GM20000 (cell line): ENCODE measurements at places on chromosomes 1 and 21.

- no peak for DNase-seq
Measured at GRCh38 chr1:244369256-244370057, 82.3 kb downstream of the ADSS2 start.

- DNase-seq = peak; percentile 76
Measured at GRCh38 chr1:206982216-206982615, 12.0 kb upstream of the FCAMR start.

- no peak for DNase-seq
Measured at GRCh38 chr1:162011337-162012012, 12.2 kb downstream of the OLFML2B start.

DNA sequence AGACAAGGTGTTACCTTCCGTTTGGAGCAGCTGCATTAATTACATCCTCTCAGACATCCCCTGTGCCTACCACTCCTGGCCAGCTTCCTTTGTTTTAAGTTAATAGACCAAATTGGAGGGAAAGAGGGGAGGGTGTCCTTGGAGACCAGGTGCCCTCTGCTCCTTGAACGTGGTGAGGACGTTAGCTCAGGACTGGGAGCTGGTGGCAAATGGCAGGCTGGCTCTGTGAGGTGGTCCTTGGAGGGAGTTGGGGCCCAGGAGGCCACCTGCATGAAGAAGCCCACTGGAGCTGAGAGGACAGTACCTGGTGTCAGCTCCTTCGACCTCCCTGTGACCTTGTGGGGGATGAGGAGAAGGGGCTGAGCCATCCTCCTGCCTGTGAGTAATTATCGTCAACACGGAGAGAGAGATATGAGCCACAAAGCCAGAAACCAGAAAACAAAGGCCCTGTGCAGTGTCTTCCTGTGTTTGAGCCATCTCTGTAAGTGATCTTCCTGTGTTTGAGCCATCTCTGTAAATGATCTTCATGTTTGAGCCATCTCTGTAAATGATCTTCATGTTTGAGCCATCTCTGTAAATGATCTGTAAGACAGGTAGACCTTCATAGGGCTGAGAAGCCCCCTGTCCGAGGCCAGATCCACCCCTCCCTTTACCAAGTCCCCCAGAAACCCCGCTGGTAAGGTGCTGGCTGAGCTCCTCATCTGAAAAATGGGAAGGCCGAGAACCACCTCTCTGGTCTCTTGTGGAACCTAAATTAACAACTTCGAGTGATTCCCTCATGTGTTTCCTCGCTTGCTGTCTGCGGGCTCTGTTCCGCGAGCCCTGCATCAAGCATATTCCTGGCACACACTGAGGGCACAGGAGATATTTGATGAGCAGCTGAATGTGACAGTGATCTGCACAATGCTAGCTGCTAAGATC lies 126.0 kb downstream of the CAMTA1 start:
- no peak for DNase-seq

- DNase-seq = no peak
Measured at GRCh38 chr1:54259546-54260140, 59.7 kb downstream of the MRPL37 start.

DNA sequence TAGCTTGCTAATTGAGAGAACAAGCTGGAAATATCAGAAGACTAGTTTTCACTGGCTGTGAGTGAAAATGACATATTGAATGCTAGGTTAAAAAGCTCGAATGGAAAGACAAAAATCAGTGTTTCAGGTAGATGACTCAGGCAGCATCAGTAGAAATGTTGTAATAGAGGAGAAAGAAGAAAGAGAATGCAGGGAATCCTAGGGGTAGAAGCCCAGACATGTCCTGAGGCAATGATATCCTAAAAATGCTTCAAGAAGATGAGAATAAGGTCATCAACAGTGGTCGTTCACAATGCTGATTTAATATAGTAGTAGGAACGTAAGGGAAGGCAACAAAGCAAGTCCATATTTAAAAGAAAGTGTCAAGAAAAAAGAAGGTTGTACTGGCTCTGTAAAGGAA lies 96.7 kb upstream of the HP1BP3 start:
- no peak for DNase-seq

GRCh38 chr1:32877211-32878110 lies 6.7 kb upstream of the FNDC5 start:
- no peak for DNase-seq

DNA sequence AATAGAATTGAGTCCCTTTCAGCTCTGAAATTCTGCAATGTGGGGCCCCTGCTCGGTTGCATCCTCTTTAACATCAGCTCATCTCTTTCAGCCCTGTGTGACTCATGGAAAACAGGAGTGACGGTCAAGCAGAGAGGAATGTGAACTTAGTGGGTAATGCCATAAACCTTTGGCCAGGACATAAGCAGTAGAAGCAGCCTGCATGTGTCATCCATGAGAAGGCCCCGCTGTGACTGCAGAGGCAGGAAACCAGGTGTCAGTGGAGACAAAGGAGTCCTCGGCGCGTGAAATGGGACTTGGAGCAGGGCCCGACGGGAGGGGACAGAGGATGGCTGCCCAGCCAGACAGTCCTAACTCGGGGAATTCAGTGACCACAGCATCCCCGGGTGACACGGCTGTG lies 21.1 kb upstream of the EPHB2 start:
- DNase-seq = no peak

DNA sequence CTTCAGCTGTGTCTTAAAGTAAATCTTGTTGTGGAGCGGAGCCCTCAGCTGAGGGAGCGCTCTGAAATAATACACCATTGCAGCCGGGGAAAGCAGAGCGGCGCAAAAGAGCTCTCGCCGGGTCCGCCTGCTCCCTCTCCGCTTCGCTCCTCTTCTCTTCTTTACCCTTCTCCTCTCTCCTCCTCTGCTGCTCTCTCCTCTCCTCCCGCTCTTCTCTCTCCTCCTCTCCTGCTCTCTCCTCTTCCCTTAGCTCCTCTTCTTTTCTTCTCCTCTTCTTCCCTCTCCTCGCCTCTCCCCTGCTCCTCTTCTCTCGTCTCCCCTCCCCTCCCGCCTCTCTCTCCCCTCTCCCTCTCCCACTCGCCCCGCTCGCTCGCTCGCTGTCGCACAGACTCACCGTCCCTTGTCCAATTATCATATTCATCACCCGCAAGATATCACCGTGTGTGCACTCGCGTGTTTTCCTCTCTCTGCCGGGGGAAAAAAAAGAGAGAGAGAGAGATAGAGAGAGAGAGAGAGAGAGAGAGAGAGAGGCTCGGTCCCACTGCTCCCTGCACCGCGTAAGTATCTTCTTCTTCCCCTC lies at the start of gene PROX1:
Gene PROX1, plus strand, starts transcription at position 47 of the 580 bp plus-strand sequence. CDS start 8,563 bp downstream, outside the sequence.
- DNase-seq = peak; percentile 73

DNA sequence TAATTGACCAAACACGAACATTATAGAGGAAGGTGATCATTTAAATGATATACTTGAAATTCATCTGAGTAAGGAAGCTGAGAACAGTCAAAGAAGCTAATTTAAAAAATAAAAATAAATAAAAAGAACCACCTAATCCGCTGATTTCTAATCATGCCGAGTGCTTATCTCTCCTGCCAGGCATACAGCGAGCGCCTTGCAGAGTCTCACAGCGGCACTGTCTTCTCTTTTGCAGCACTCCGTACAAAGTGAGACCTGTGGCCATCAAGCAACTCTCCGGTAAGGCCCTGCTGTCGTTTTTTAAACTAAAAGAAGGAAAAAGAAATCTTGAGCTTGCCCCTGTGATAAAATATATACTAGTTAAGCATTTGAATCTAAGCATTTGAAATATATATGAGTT lies 45.3 kb downstream of the PDE9A start:
- no peak for DNase-seq

DNA sequence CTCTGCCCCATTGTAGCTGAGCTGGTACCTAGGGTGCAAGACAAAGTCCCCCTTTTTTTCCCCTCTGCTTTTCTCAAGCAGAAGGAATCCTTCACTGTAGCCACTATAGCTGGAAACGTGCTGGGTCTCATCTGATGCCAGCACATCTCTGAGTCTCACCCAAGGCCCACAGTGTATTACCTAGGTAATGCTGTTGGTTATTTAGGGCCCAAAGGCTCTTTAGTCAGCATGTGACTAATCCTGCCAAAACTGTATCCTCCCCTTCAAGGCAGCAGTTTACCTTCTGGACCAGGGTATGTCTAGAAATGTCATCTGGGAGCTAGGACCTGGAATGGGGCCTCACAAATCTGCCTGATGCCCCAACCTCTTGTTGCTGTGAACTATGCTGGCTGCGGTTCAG lies 423.4 kb downstream of the NUF2 start:
- no peak for DNase-seq

GRCh38 chr1:205444931-205445645 lies 10.8 kb downstream of the BLACAT1 start:
- no peak for DNase-seq

DNA sequence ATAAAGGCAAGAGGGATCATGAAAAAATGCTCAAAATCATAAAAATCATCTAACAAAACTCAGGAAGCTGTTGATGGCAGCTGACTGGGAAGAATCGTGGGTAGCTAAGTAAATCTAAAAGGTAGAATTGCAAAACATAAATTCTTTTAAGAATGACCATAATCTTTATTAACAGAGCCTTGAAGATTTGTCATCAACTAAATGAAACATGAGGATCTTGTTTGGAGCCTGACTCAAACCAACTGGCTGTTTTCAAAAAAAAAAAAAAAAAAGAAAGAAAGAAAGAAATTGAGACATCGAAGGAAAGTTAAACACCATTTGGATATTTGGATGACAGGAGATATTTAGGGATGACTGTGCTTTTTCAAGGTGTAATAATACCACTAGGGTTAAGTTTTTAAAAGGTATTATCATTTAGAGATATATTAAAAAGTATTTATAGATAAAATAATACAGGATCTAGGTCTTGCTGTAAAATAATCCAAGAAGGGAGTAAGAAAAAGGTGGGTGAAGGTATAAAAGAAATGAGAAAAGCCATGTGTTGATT lies 48.6 kb downstream of the CD34 start:
- DNase-seq = no peak

- DNase-seq = no peak
Measured at GRCh38 chr1:52332411-52332810, 33.6 kb downstream of the CC2D1B start.

DNA sequence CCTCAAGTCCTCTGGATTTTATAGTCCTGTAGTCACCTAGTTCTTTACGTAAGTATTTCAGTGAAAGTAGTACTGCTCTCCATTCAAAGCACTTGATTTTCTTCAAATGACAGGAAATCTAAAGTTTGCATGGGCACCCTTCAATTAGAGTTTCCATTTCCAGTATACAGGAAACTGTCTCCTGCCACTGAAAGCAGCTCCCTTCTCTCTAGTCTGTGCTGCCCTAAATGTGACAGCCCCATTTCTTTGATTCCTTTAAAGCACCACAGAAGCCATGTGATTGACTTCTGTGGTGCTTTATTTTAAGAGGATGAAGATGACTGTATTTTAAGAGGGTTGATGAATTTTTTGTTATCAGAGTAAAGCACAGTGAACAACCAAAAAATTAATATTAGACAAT lies 226.1 kb downstream of the DNAH14 start:
- DNase-seq = no peak

- no peak for DNase-seq
Measured at GRCh38 chr1:143721024-143721373, 250.8 kb downstream of the FAM72C start.

GRCh38 chr1:223429821-223430220 lies 36.6 kb downstream of the CCDC185 start:
- DNase-seq = no peak

DNA sequence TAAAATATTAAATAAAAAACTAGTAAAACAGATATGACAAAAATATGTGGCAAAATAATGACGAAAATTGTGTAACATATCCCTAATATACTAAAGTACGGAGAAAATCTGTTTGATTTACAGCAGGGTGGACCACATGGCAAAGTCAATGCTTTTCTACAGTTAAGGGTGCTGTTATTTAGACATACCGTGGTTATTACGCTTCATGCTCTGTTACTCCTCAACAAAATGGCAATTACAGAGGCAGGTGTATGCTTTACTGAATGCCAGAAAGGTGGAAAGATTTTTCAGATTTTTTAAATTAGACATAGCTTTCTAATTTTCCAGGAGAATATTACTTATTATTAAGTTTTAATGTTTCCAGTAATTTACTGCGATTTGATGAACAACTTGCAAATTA lies 343.9 kb upstream of the DPYD start:
- DNase-seq = no peak

DNA sequence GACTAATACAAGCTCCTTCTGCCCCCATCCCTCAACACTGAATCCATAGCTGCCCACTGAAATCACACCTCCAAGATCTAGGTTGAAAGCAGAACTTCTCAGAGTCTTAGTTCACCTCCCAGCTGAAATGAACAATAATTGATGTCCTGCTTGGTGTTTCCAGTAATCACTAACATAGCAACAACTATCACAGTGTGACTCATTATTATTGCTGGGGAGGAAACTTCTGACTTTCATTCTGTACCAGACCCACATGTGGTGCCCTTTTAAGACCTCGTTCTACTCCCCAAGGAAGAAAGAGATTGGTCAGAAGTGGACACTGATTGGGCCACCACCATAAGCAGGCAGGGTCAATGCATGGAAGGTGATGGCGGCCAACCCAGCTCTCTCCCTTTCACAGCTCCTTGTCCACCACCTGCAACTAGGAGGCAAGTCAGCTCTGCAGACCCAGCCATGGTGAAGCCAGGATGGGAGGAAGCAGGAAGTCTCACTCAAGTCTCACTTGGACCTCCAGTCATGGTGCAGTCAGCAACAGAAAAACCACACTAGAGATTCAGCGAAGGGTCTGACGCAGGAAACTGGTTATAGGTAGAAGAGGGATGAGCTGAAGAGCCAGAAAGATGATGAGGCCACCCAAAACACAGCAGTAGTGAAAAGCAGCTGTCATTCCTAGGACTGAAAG lies 720.2 kb downstream of the PTPRU start:
- DNase-seq = no peak

DNA sequence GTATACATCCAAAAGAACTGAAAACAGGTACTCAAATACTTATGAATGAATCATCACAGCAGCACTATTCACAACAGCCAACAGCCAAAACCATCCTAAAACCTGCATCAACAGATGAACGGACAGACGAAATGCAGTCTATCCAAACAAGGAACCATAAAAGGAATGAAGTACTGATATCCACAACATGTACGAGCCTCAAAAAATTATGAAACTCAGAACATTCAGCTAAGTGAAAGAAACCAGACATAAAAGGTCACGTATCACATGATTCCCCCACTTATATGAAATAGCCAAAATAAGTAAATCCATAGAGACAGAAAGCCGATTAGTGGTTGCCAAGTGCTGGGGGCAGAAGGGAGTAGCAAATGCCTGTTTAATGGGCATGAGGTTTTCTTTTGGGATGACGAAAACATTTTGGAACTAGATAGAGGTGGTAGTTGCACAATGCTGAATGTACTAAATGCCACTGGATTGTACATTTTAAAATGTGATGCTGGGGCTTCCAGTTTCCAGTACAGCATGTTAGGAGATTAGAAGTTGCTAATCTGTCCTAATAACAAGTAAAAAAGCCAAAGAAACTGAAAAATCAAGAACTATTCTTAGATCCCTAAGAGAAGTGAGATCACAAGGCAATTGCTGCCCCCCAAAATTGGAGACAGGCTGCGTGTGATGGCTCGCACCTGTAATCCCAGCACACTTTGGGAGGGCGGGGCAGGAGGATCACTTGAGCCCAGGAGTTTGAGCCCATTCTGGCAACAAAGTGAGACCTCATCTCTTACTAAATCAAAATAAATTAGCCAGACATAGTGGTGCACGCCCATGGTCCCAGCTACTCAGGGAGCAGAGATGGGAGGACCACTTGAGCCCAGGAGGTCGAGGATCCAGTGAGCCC lies 25.3 kb downstream of the CLSTN1 start:
- no peak for DNase-seq
